Panc1 (cell line): ENCODE measurements at places on chromosomes 2 and 18.

DNA sequence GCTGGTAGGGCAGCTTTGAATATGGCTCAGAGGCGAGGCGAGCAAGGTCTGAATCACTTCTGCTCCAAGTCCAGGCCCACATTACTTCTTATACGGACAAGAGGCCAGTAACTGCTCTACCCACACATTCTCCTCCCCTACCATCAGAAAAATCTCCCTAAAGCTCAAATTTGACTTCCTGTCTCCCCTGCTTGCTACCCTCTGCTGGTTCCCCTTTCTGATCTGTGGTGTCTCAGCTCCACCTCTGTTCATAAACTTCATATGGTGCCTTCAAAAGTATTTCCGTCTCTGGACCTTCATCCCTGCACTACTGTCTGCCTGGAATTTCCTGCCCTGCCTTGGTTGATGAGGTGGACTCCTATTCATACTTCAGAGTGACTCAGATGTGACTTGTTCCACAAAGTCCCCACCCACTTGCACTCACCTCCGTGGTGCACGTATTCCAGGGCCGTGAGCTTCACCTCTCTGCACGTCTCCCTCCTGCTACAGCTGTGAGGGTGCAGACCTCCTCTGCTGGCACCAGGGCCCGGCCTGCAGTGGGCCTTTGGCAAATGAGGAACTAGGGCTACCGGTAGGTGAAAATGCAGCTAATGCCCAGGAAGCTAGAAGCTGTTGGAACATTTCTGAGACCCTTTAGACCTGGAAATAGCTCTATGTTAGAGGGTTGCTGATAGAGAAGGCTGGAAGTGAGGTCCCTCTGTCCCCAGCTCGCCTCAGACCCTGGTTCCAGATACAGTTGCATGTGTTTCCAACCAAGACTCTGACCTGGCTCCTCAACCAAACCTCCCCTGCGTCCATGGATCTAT is 24.6 kb upstream of the KCMF1 start:
- H3K4me1 ChIP-seq: peaks cover 18% of the 10 kb centered on the region
- H3K27me3 ChIP-seq: no peaks in the 10 kb centered on the region
- H3K36me3 ChIP-seq: no peaks in the 10 kb centered on the region
- peak; percentile 91 for DNase-seq
- H3K27ac ChIP-seq: peak overlapping the region; percentile 90

- no peak overlapping the region for H3K4me3 ChIP-seq
- no peaks in the 10 kb centered on the region for H3K36me3 ChIP-seq
- no peak for DNase-seq
- H3K27ac ChIP-seq: no peak overlapping the region
- H3K4me1 ChIP-seq: no peaks in the 10 kb centered on the region
Measured at GRCh38 chr2:151716721-151717120, 17.6 kb downstream of the NEB start.

DNA sequence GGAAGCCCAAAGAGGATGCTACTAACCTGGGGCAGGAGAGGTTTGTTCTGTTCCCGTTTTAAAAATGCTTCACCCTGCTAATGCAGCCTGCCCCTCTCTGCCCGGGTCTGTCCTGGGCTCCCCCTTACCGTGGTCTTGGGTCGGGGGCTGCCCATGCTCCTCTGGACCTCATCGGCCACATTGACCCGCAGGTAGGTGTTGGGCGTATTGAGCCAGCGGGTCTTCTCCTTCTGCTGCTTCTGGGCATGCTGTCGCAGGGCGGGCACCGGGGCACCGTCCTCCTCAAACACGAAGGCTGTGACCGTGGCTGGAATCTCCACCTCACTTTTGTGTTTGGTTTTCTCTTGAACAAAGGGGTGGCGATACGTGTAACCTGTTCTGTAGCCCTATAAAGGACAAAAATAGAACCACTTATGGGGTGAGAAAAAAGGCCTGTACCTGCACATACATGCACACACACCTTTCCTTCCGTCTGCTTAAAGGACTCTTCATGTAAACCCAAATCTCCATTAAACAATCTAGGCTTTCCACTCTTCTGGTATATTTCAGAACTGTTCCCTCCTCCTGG is 89.3 kb downstream of the ADD2 start:
- no peak overlapping the region for H3K27ac ChIP-seq
- H3K4me1 ChIP-seq: no peaks in the 10 kb centered on the region
- no peak for DNase-seq
- H3K4me3 ChIP-seq: no peak overlapping the region
- no peaks in the 10 kb centered on the region for H3K36me3 ChIP-seq
- peaks cover 4% of the 10 kb centered on the region; the same call in 1 of the 2 replicates for H3K27me3 ChIP-seq

- H3K36me3 ChIP-seq: no peaks in the 10 kb centered on the region
- no peaks in the 10 kb centered on the region for H3K27me3 ChIP-seq
- DNase-seq: no peak
- peaks cover 94% of the 10 kb centered on the region for H3K4me1 ChIP-seq
- peak overlapping the region; percentile 99 for H3K27ac ChIP-seq
- no peak overlapping the region for H3K4me3 ChIP-seq
Measured at GRCh38 chr18:48927286-48928080, 23.3 kb downstream of the SMAD7 start.

DNA sequence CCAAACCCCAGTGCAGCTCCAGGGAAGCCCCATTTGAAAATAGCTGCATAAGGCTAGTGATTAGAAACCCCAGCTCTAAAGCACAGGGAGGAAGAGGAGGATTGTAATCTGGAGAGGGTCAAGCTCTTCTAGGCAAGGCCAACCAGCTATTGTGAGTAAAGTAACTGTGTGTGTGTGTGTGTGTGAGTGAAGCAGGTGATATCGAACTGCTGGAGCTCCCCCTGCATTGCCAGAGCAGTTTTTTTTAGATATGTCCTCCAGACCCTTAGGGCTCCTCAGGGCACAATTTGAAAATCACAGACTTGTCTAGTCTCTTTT is 177.4 kb upstream of the NABP1 start:
- H3K27ac ChIP-seq: no peak overlapping the region
- DNase-seq: no peak
- no peaks in the 10 kb centered on the region for H3K36me3 ChIP-seq
- H3K27me3 ChIP-seq: no peaks in the 10 kb centered on the region

DNA sequence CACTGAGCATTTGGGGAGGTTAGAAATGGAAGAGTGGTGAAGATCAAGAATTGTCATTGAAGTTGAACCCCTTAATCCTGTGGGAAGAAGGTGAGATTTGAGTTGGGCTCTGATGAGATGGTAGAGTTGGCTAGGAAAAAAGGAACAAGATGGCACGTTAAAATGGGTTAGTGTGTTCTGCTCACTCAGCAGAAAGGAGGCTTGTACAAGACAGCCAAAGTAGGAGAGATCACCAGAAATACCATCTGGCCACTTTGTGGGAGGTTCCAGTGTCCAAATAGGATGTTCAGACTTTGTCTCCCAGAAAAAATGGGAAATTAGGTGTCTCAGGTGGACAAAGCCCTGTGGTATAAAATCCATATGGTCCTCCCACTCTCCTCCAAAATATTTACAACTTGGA is 56.0 kb upstream of the SLC14A2 start:
- no peak overlapping the region for H3K4me3 ChIP-seq
- H3K36me3 ChIP-seq: no peaks in the 10 kb centered on the region
- no peaks in the 10 kb centered on the region for H3K4me1 ChIP-seq
- H3K27me3 ChIP-seq: no peaks in the 10 kb centered on the region

- H3K4me1 ChIP-seq: no peaks in the 10 kb centered on the region
- no peak overlapping the region for H3K27ac ChIP-seq
- H3K4me3 ChIP-seq: no peak overlapping the region
- H3K36me3 ChIP-seq: no peaks in the 10 kb centered on the region
- no peaks in the 10 kb centered on the region for H3K27me3 ChIP-seq
Measured at GRCh38 chr2:194086129-194086528, 1570.9 kb upstream of the SLC39A10 start.

DNA sequence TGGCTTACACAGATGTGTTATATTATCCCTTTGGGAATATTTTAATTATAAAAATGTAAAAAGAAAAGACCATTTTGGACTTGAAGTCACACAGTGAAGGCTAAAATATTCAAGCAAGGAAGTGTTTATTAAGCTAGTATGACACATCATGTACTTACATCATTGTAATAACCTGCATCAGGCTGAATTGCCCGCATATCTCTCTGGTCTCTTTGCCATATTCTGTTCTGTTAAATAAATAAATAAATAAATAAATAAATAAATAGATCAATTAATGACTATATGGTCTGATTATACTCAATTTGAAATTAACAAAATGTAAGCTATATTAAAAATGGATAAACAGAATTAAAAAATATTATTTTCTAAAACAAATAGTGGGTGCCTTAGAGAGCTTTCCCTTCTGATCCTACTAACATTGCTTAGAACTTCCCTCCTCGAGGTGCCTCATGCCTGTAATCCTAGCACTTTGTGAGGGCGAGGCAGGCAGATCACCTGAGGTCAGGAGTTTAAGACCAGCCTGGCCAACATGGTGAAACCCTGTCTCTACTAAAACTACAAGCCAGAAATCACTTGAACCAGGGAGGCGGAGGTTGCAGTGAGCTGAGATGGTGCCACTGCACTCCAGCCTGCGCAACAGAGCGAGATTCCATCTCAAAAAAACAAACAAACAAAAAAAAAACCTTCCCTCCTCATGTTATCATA is 42.0 kb downstream of the WDR33 start:
- H3K4me1 ChIP-seq: peaks cover 7% of the 10 kb centered on the region; the same call in 1 of the 2 replicates
- no peaks in the 10 kb centered on the region for H3K27me3 ChIP-seq
- H3K36me3 ChIP-seq: peaks cover 26% of the 10 kb centered on the region
- no peak overlapping the region for H3K27ac ChIP-seq
- no peak overlapping the region for H3K4me3 ChIP-seq
- no peak for DNase-seq

- H3K36me3 ChIP-seq: no peaks in the 10 kb centered on the region
- H3K4me1 ChIP-seq: no peaks in the 10 kb centered on the region
- H3K27ac ChIP-seq: no peak overlapping the region
Measured at GRCh38 chr2:127590386-127591190, 55.1 kb downstream of the MYO7B start.

- no peak overlapping the region for H3K4me3 ChIP-seq
- H3K27ac ChIP-seq: no peak overlapping the region
- no peaks in the 10 kb centered on the region for H3K36me3 ChIP-seq
- no peaks in the 10 kb centered on the region for H3K27me3 ChIP-seq
- peaks cover 30% of the 10 kb centered on the region for H3K4me1 ChIP-seq
Measured at GRCh38 chr2:157843081-157843480, 33.0 kb downstream of the ACVR1 start.

GRCh38 chr2:71705171-71705960 is 252.0 kb downstream of the DYSF start:
- no peak for DNase-seq
- H3K27ac ChIP-seq: no peak overlapping the region
- H3K4me1 ChIP-seq: no peaks in the 10 kb centered on the region
- no peaks in the 10 kb centered on the region for H3K36me3 ChIP-seq

GRCh38 chr2:17470855-17471641 is 47.2 kb downstream of the RAD51AP2 start:
- H3K36me3 ChIP-seq: no peaks in the 10 kb centered on the region
- H3K4me1 ChIP-seq: no peaks in the 10 kb centered on the region

GRCh38 chr18:25279133-25279532 is 72.8 kb downstream of the ZNF521 start:
- no peaks in the 10 kb centered on the region for H3K36me3 ChIP-seq
- H3K27ac ChIP-seq: no peak overlapping the region
- no peak for DNase-seq
- H3K4me3 ChIP-seq: no peak overlapping the region

GRCh38 chr2:18910843-18911242 is 321.5 kb upstream of the NT5C1B start:
- no peaks in the 10 kb centered on the region for H3K4me1 ChIP-seq
- H3K27me3 ChIP-seq: no peaks in the 10 kb centered on the region
- H3K27ac ChIP-seq: no peak overlapping the region
- no peak overlapping the region for H3K4me3 ChIP-seq
- no peaks in the 10 kb centered on the region for H3K36me3 ChIP-seq

DNA sequence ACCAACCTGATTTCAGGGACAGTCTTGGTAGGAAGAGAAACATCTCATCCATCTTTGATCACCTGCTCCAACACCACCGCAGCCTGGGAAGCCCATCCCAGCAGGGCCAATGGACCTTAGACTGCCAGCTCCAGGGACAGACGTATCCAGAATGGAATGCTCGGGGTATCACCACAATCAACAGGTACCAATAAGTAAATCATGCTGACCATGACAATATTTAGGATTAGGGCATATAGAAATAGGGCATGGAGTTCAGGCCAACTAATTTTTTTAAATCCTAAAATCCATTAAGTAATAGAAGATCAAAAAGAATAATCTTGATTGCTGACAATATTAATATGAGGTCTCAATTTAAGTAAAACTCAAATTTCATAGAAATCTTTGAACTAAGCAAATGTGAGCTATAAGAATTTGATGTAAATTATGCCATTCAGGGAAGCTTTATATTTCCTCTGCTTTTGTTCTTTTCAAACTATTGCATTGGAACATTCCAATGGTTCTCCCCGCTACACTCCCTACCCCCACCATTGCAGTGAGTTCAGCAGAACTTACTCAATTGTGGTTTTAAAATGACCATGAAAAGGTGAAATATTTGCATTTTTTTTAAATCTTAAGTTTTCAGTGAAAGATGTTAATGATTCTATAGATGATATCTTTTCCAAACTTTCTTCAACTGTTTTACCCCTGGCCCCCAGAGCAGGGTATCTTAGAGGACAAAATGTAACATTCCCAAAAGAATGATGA is 138.6 kb downstream of the DNER start:
- no peak overlapping the region for H3K4me3 ChIP-seq
- no peak overlapping the region for H3K27ac ChIP-seq
- H3K36me3 ChIP-seq: no peaks in the 10 kb centered on the region
- DNase-seq: no peak
- peaks cover 6% of the 10 kb centered on the region for H3K27me3 ChIP-seq

GRCh38 chr2:173099804-173100203 is 24.2 kb downstream of the MAP3K20 start:
- peaks cover 38% of the 10 kb centered on the region for H3K4me1 ChIP-seq
- peaks cover 19% of the 10 kb centered on the region; the same call in 1 of the 2 replicates for H3K36me3 ChIP-seq
- peak overlapping the region; percentile 99 for H3K27ac ChIP-seq

GRCh38 chr2:207514451-207514850 is 15.3 kb upstream of the CREB1 start:
- no peak overlapping the region for H3K4me3 ChIP-seq
- DNase-seq: no peak
- H3K4me1 ChIP-seq: peaks cover 6% of the 10 kb centered on the region; the same call in 1 of the 2 replicates
- no peaks in the 10 kb centered on the region for H3K36me3 ChIP-seq
- no peaks in the 10 kb centered on the region for H3K27me3 ChIP-seq
- H3K27ac ChIP-seq: no peak overlapping the region

DNA sequence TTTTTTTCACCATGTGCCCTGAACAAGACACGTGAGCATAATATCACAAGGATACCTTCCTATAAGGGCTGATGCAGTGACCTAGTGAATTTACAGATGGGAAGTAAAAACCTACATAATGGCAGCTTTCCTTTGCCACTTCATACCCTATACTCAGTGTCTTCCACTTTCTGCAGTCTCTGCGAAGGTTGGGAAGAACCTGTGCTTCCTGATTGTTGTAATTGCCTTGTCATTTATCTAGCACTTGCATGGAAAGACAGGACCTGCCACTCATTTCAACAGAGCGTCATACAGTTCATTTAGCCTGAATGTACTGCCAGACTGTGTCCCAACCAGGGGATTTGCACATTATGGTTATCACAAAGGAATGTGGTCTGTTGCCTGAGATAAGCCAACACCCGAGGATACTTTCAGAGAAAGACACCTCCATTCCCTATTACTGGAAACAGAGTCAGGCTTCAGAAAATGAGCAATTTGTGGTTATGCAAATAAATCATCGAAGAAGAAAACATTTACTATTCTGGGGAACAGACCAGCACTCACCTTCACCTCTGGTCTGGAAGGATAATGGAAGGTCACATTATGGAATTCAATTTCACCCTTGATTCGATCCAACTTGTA is 55.0 kb downstream of the ABCB11 start:
- H3K27me3 ChIP-seq: no peaks in the 10 kb centered on the region; the same call in 1 of the 2 replicates
- no peak overlapping the region for H3K27ac ChIP-seq
- H3K4me1 ChIP-seq: no peaks in the 10 kb centered on the region
- H3K36me3 ChIP-seq: no peaks in the 10 kb centered on the region

- H3K4me1 ChIP-seq: no peaks in the 10 kb centered on the region
- H3K27me3 ChIP-seq: no peaks in the 10 kb centered on the region
- H3K4me3 ChIP-seq: no peak overlapping the region
- no peak overlapping the region for H3K27ac ChIP-seq
- H3K36me3 ChIP-seq: no peaks in the 10 kb centered on the region
- DNase-seq: no peak
Measured at GRCh38 chr2:57370882-57371585, 675.6 kb upstream of the VRK2 start.
